ENCODE measurements at places on chromosomes 11 and 22. TPM values are rescaled to one million over a fixed set of nuclear protein-coding genes. Genes with fewer than 3 reads are reported as not detected.

DNA sequence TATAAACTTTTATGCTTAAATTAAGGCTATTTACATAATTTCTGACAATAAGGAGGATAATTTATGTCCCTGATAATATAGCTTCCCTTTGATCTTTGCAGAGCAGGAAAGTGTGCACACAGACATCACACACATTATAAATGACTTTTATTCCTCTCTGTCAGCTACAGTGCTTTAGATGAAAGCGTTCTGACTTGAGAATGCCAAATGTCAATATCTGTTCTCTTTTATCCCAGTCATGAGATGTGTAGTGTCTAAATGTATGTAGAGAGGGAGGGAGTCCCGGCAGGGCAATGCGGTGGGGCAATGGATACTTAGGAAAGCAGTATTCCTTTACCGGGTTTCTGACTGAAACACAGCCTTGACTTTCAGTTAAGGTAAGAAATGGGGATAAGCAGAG is 225.4 kb upstream of the CHORDC1 start:
- no peak for DNase-seq

NXPE1 gene
- total RNA-seq, result not detected

DNA sequence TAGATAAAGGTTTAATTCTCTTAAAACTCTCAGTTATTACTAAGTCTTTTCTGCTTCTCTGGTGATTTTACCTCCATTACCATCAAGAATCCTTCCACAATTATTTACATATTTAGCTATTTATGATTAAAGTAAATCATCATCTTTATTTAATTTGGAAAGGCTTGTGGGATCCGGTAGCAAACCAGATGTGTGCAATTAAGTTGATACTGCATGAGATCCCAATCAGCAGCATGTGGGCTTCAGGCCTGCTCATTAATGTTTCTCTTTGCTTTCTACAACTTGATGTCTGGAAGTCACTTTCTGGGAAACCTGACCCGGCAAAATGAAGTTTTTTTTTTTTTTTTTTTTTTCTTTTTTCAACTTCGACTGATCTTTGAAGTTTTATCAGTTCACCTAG is 558.4 kb upstream of the ANO5 start:
- no peak for DNase-seq

KRTAP5-7 gene
- not detected for total RNA-seq

GRCh38 chr11:70720281-70720680 is 322.0 kb downstream of the CTTN start:
- no peak for DNase-seq

DNA sequence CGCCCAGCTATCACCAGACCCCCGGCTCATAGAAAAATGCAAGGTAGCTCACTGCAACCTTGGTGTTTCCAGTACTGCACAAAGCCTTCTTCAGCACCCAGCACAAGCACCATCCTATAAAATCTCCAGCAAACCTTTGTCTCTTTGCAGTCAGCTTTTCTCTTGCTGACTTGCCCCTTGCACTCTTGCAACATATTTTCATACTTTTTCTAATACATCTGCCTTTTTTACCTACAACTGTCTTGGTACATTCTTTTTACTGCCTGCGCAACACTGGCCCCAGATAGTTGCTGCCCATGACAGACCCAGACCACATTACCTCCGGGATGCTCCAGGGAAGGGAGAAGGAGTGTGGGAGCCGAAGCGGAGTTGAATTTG is 142.4 kb downstream of the MPPED1 start:
- no peak for DNase-seq

DNA sequence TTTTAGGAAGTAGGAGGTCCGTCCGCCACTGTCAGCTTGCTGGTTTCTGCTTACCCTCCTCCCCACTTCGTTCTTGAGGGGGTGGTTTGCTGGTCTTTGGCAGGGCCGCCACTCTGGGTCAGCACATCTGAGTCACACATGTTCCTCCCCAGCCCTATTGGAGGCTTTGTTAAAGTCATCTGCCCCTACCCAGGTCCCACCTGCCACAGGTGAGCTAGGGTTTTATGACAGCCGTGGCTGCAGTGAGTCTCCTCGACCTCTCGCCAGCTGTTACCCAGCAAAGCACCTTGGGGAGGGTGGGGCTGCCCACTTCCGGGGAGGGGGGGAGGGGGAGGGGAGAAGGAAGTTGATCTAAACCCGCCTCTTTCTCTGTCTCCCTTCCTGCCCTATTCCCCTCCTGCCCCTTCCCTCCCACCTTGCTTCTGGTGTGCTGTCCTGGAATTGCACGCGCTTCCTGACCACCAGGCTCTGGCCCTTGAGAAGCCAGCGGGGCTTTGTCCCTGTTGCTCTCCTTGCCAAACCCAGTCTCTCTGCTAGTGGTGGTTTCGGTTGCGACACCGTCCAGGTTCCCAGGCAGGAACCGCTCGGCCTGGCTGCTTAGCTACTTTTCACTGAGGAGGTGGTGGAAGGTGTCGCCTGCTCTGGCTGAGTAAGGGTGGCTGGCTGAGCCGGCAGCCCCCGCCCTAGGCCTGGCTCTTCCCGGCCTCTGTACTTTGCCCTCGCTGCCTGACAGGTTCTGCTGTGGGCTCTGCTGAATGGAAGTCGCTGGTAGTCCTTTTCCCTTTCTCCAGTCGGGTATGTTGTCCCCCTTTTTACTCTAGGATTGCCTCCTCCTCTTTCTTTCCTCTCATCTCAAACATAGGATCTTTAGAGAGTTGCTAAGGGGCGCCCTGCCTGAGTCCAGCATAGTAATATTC is 28.5 kb downstream of the RCOR2 start:
- DNase-seq, result no peak

- no peak for DNase-seq
Measured at GRCh38 chr11:83715927-83716535, 429.9 kb upstream of the CCDC90B start.

DNA sequence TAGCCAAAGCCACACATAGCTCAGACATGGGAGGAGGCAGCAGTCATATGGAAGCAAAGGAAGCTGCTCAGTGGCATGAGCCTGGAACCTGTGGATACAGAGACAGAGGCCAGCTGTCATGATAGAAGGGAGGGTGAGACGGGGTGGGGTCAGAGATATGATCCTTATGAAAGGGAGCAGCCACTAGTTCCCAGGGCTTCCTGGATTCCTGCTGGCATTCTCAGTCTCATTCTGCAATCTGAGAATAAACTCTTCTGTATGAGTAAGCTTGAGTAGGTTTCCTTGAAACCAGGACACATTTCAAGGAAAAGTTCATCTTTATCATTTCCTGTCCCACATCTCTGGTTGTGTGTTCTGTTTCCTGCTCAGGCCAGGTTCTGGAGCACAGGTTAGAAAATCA is 220.2 kb upstream of the SNX19 start:
- DNase-seq, result no peak

VPS11 gene
- total RNA-seq, result 35.4 TPM

OR52A1 gene
- not detected for total RNA-seq

DNA sequence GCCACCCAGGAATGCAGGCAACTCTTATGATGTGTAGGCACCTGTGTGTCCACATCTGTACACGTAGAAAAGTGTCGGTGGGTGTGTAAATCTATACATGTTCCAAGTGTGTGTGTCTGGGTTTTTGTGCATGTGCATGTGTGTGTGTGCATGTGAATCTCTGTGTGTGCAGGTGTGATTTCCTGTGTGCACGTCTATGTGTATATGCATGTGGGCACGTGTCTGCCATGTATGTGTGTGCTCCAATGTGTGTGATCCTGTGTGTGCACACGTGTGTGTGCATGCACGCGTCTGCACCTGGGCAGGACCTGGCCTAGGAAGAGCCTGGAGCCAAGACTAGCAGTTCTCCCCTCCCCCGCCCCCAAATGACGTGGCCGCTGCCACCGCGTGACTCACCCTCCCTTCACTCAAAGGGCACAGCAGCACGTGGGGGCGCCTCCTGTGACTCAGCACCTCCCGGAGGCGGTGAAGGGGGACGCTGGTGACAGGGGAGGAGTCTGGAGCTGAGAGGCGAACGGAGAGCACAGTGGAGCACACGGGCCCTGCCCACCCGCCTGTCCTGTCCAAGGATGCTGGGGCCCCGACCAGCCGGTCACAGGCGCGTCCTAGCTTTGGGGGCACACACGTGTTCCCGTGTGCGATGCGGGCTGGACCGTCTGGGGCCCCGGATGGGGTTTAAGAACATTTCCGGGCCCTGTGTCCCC is 10.1 kb downstream of the PIM3 start:
- DNase-seq, result peak; percentile 59

- DNase-seq, result no peak
Measured at GRCh38 chr11:75600356-75600755, 38.3 kb downstream of the SERPINH1 start.

GRCh38 chr11:35714882-35715627 is 52.5 kb downstream of the TRIM44 start:
- no peak for DNase-seq

DNA sequence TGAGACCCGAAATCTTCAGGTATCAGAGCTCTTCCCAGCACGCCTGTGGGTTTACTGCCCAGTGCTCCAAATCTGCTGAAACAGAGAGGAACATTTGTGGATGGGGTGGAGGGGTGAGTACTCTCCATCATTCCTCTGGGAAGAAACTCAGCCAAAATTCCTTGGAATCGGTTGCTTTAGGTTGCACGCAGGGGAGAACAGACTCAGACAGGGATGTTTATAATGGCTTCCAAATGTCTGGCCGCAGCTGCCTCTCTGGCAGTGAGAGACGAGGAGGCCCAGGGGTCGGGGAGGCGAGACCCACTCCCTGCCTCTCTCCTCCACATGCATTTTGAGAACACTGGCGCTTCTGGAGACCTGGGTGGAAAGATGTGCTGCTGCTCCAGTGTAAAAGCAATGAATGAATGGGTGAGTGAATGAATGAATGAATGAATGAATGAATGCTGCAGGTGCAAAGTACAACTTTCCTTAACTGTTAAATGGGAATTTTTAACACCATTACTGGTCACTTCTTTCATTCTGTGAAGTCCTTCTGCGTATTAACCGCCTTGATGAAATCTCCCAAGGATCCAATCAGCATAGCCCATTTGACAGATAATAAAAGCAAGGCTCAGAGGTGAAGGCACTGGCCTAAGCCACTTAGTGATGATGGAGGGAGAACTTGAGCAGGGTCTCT is 437.4 kb downstream of the MIAT start:
- DNase-seq, result no peak

- DNase-seq, result no peak
Measured at GRCh38 chr11:103940551-103940950, 95.9 kb upstream of the DDI1 start.

DNA sequence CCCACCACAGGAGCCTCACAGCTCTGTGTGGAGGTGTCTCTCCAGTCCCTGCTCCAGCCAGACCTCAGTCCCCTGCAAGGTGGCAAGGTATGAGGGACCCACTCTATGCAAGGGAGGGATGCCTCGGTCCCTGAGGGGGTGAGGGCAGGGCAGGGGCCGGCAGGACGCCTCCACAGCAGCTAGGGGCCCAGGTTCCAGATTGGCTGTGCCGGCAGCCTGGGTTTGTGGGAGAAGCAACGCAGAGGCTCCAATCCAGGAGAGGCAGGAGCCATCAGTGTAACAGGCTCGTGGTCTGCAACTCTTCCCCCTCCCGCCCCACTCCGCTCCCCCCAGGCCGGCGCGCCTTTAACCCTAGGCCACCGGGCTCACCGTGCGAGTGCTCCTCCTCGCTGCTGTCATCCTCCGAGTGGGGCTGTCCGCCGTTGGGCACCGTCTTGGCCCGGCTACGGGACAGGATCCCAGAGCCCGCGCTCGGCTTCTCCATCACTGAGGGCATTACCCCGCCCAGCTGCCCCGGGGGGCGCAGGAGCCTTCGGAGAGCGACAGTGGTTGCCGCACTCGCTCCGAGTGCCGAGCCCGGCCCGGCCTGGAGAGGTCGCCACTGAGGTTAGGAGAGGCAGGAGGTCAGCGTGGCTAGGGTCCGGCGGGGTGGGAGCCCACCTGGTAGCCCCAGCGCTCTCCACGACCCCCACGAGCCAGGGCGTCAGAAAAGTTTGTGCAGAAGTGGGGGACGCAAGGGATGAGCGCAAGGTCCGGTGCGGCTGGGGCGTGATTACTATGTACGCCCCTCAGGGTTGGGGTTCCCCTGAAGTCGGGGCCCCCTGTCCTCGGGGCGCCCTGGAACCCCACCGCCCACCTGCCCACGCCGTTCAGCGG is 765 bp downstream of the RCOR2 start:
- peak; percentile 86 for DNase-seq

DNA sequence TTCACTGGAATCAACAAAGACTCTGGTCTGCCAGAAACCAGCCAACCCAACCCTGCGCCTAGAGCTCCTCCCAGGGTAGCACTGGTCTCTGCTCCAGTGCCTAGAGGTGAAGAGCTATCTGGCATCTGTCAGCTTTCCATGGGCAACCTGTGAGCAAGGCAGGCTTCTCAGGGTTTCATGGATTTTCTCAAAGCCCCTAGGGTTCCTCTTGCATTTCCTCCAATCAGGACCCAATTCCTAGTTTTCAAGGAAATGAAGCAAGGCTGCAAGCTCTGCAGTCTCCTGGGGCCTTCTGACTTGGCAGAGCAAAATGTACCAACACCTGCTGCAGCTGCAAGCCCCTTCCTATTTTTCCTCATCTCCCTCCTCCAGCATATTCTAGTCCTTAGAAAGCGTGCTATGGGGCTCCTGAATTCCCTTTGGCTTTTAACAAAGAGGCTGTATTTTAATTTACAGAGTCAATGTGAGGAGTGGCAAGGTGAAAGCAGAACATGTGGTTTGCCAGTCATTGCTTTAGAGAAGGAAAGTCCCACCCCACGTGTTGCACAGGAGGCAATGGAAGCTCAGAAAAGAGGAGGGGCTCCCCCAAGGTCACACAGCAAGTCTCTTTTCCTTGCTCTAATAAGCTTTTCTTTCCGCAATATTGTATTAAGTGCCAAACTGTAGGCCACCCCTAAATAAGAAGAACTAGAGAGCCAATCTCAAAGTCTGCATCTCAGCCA is 33.0 kb upstream of the RIC3 start:
- no peak for DNase-seq

DNA sequence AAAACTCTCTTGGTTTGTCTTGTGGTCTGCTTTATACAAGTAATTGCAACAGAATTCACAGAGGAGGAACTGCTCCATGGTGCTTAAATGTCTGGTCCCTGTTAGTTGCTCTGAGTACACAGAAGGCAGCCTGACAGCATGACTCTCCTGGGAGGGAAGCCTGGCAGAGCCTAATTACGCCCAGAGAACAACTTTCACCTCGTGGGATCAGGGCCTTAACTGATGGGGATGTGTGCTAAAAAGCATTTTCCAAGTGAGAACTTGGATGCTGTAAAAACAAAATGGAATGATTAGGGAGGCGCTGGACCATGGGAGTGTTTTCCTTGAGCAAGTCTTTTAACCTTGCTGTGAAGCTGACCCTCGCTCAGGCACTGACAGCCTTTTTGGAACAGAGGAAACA is 154.0 kb upstream of the TENM4 start:
- DNase-seq, result no peak

- no peak for DNase-seq
Measured at GRCh38 chr11:17098658-17099057, 21.2 kb upstream of the RPS13 start.
